ENCODE measurements at places on chromosomes 16 and 17. TPM values are rescaled to one million over a fixed set of nuclear protein-coding genes. Genes with fewer than 3 reads are reported as not detected.

Gene KRT17
- total RNA-seq = 0.90 TPM

Gene HSD17B2
- 0.16 TPM for total RNA-seq

Gene ABCC11
- total RNA-seq = 0.20 TPM

Gene HYDIN
- total RNA-seq = 0.47 TPM

Gene DNAH17
- 1.3 TPM for total RNA-seq

Gene CRISPLD2
- total RNA-seq = 3.0 TPM

Gene BIRC5
- total RNA-seq = 101 TPM

Gene KCNH6
- total RNA-seq = not detected

Gene ITGAE
- total RNA-seq = 105 TPM

Gene TNP2
- not detected for total RNA-seq

Gene SOCS1
- 1.7 TPM for total RNA-seq

Gene RPL23
- 2,606 TPM for total RNA-seq

Measured in A549 treated with RU486 at 1 μM for 4 hours (cell line).